ENCODE measurements at places on chromosomes 7 and 10.

- no peak for DNase-seq
Observed at GRCh38 chr7:121394709-121395140, 1.4 kb downstream of the FAM3C start.

- DNase-seq, result no peak
Observed at GRCh38 chr10:125565046-125565445, 117.9 kb downstream of the TEX36 start.

DNA sequence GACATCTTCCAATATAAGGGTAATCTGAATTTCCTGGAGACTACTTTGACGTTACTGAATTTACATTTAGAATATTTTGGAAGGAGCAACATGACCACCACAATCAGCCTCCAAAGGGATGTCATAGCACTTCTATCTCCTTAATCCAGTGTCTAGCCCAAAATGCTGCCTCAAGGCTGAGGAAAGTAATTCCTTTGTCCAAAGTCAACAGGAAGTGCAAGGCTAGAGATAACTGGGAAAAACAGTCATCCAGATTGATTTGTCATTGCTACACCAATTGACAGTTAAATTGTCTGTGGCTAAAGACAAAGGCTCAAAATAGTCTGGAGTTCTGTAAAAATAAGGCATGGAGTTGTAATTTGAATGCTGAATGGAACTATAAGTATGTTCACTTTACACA lies 3.9 kb upstream of the TFPI2 start:
- DNase-seq, result no peak

- no peak for DNase-seq
Observed at GRCh38 chr10:131857156-131858117, 43.4 kb upstream of the PPP2R2D start.

GRCh38 chr10:102344067-102344466 lies 51.4 kb upstream of the NFKB2 start:
- DNase-seq, result no peak

- DNase-seq, result no peak
Observed at GRCh38 chr10:103612462-103613365, 119.2 kb downstream of the NEURL1 start.

DNA sequence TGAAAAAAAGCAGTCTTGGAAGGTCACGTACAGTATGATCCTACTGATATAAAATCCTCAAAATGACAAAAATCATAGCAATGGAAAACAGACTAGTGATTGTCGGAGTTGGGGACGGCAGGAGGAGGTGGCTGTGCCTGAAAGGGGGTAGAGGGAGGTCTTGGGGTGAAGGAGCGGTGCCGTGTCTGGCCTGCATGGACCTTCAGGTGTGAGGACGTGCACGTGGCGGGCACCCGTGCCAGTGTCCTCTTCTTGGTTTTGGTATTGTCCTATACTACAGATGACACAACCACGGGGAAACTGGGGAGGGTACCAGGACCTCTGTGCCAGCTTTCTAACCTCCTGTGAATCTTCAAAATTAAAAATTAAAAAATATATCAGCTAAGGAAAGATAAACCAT lies 73.0 kb downstream of the COBL start:
- no peak for DNase-seq

DNA sequence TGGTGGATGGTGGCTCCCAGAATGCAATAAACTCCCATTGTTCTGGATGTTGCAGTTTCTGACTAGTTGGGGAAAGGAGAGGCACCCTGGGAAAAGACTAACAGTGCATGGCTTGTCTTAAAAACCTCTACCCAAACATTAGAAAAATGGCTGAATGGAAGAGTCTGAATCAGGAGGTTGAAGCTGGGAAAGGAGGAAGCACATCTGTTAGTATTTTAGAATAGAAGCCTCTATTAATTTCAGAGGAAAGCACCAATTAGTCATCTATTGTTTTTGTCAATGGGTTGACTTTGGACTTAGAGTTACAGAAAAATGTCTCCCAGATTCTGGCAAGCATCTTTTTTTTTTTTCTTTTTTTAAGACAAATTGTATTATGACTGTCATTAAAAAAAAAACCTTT lies 56.1 kb upstream of the ELMO1 start:
- no peak for DNase-seq

GRCh38 chr7:92731335-92732063 lies 104.9 kb downstream of the CDK6 start:
- peak; percentile 19 for DNase-seq

Data from GM10248 (cell line).